Activated naive CD8-positive, alpha-beta T cell treated with anti-CD3 and anti-CD28 coated beads for 36 hours (primary cell): ENCODE measurements at places on chromosomes 1 and 21.

DNA sequence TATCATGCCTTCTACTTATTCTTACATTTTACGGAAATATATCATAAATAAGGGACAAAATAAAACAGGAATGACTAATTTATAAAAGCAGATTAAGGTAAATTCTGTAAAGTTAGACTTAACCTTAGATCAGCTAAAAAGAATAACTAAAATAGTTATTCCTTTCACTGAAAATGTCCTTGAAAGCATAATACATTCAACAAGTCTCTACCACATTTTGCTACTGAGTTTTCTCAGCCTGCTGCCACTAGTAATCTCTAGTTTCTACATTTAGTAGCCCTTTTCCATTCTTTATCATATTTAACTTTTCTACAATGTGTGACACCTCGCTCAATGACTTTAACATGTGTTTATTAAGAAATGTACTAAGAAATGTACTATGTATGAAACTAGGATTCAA is 89.0 kb downstream of the DENND1B start:
- no peak for DNase-seq

- no peak for DNase-seq
Observed at GRCh38 chr1:204887846-204888245, 17.2 kb downstream of the NFASC start.

DNA sequence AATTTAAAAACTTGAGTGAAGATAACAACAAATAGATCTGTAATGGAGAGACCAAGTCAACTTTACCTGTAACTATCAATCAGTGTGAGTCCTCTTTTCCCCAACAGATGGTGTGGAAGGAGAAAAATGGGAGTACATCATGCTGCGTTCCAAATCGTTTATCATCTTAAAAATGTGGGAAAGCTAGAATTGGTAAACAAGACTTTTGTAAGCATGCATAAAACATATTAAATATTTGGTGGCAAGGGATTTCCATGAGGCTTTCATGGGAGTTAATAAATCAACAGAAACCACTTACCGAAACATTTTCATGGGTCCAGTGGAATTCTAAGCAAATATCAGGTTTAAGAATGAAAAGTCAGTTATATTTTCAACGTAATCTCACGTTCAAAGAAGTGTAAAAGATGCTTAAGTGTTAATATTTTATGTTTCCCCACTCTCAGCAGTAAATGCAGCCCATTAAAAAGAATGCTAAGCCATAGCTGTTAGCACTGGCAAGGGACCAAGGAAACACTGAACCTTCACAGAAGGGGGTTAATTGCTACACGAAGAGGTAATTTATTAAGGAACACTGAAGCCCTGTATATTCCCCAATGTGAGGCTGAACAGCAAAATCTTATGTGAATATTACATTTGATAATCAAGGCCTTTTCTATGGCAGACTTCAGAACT is 117.0 kb downstream of the ZC3H11B start:
- DNase-seq = no peak

DNA sequence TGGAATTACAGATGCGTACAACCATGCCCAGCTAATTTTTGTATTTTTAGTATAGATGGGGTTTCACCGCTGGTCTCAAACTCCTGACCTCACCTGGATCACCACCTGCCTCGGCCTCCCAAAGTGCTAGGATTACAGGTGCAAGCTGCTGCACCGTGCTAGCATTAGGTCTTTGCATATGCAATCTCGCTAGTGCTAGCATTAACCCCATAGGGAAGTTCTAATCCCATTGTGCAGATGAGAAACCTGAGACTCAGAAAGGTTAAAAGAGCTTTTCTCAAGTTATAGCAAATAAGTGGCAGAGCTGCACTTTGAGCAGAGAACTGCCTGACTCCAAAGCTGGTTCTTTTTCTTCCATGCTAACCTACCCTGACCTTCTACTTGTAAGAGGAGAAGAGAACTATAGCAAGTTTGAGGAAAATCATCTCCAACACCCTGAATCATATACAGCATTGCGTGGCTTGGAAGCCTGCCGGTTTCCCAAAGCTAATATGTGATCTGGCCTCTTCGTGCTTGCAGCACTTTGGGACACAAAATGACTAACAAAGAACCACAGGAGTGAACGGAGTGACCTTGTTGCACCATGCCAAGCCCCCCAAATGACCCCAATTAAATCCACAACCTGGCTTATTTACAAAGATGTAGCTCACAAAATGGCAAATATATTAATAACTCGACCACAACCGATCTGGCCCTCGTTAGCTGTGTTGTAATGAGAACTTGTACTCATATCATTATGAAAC is 185.1 kb downstream of the TM2D1 start:
- DNase-seq = no peak
